ENCODE measurements at places on chromosomes 4 and X.

GRCh38 chr4:40325406-40326019, 9.6 kb upstream of the CHRNA9 start:
- DNase-seq: peak; percentile 46

- DNase-seq: no peak
Measured at GRCh38 chr4:45043911-45044310, 317.6 kb upstream of the GNPDA2 start.

- DNase-seq: no peak
Measured at GRCh38 chr4:145868637-145869409, 69.8 kb downstream of the ZNF827 start.

GRCh38 chrX:69362856-69363255, 141.3 kb upstream of the NALF2 start:
- DNase-seq: no peak

DNA sequence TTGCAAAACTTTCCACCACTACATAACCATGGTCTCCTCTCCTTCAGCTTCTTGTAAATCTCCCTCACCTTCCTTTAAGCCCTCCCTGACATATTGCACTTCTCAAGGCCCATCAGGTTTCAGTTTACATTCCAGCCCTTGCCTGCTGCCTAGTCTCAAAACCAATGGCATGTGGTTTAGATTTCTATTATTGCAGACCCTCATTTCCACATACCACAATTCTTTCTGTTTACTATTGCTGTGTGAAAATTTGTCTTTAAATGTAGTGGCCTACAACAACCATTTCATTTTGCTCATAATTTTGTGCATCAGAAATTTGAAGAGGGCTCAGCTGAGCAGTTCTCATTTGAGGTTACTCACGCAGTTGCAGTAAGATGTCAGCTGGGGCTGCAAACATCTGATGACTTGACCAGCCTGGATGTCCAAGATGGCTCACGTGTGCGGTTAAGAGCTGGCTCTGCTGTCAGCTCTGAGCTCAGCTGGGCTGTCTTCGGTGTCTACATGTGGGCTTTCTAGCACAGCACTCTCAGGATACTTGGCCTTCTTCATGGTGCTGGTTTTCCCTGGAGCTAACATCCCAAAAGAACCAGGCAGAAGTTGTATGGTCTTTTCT, 29.9 kb upstream of the SOD3 start:
- DNase-seq: no peak

DNA sequence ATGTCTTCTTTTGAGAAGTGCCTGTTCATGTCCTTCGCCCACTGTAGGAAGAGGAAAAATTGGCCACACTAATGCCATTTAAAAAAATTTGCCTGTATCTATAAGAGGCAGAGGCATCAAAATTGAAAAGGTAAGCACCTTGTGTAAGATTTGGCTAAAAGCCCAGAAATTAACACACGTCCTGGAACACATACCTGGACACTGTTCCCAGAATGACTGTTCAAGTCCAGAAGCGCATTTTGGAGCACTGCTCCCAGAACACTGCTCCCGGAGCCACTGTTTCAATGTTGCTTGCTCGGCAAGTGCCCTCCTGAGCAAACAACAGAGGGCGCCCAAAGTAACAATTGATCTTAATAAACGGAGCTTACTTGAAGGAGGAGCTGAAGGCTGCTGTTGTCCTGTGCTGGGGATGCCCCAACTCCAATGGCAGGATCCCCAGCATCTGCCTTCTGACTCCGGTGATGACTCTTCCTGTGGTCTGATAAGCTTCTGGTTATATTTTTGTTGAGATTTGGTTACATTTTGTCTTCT, 1958.6 kb downstream of the C4orf33 start:
- DNase-seq: no peak

DNA sequence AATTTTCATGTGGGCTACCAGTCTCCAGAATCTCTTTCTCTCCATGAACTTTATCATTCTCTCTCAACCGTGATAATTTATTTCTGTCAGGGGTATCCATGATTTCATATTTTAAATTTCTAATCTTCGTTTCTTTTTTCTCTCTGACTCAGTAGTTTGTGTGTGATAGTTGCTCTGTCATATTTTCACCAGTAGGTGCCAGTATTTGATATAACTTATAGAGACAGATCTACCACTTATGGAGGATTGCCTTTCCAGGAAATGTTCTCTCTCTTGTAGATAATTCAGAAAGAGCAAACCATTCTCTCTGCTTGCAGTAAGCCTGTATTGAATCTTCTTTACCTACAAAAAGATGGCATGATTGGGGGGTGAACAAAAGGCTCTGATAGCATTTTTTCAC, 79.3 kb upstream of the DYNLT3 start:
- no peak for DNase-seq

DNA sequence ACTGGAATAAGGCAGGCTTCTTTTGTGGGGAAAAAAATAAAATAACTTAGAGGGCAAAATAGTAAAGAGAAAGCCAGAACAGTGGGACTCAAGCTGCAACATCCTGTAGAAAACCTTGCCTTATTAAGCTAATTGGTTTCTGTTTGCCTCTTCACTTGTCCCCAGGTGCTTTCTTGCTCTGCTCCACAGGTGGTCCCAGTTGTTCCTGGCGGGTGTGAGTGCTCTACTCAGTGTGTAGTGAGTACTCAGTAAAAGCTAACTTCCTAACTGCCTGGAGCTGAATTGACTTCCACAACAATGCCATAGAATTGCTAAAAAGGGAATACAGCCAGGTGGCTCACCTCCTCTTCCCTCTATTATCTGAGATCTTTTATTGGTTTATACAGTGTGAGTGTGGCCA, 930.2 kb downstream of the C4orf33 start:
- DNase-seq: no peak

DNA sequence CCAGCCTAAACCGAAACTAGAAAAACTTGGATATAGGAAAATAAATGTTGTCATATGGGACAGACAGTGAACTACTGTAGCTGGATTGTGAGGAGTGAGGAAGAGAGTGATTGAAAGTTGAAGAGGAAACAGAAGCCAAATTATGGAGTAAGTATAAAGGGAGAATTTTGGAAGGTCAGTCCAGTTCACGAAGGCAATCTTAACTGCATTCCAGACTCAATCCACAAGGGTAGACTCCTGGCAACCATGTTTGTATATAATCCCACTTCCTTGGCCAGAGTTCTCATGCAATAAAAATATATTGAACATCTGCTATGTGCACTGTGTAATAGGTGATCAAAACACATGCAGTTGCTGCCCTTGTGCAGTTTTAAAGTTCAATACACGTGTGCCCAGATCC, 58.6 kb upstream of the CAMK2D start:
- DNase-seq: no peak

DNA sequence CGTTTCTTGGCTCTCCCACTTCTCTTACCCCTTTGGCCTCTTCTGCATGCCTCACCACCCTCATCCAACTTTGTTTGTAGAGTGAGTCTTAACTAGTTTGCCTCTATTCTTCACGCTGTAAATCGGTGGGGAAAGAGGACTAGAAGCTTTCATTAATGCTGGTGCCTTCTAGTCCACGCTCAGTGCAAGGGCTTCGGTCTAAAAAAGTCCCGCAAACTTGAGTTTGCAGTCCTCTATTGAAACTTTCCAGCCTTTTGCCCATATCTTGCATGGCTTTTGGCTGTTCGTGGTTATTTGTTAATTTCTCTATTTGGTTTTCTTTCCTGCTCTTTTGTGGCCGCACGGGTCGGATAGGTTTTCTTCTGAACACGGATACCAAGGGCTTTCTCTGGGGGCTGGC, 868 bp downstream of the DACH2 start:
- no peak for DNase-seq

DNA sequence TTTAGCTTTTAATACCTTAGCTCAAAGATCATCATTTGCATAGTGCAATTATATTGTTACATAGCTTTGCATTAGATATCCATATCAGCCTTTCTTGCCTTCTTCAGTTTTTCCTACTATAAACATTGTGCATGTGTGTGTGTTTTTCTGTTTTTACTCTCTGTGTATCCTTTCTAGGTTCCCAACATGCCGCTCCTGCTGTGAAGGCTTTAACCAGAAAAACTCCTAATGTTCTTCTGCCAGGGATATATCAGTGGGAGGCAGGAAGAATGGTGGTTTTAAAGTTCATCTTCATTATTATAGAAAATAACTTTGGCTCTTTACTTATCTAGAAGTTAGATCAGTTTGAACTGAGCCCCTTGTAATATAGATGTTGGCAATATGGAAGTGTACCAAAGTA, 61.2 kb downstream of the CPE start:
- no peak for DNase-seq

DNA sequence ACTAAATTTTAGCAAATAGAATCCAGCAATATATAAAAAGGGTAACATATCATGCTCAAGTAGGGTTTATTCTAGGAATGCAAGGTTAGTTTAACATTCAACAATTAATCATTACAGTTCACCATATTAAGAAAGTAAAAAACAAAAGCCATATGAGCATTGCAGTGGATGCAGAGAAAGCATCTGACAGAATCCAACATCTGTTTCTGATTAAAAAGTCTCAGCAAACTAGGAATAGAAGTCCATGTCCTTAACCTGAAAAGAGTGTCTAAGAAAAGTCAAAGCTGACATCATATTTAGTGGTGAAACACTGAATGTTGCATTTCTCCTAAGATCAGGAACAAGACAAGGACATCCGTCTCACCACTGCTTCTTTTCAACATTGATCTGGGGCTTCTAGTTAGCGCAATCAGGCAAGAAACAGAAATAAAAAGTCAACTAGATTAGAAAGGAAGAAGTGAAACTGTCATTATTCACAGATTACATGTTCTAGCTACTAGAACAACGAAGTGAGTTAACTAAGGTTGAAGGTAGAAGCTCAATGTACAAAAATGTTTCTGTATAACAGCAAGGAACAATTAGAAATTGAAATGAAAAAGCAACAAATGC, 49.3 kb downstream of the MRPL1 start:
- no peak for DNase-seq

DNA sequence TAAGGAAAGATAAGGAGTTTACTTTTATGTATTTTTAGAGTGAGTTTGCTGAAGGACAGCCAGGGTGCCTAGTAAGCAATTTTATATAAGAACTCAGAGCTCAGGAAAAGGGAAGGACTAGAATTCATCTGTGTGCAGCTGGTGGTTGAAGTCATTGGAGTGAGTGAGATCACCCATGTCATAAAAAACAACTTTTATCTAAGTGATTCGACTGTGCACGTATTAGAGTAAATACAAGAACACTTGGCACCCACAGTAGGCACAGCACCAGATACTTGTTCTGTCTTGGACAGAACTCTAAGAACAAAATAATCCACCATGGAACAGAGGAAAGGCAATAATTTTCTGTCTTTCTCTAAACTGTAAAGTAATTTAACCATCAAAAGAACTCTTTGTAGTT, 31.6 kb downstream of the SYNPO2 start:
- no peak for DNase-seq

DNA sequence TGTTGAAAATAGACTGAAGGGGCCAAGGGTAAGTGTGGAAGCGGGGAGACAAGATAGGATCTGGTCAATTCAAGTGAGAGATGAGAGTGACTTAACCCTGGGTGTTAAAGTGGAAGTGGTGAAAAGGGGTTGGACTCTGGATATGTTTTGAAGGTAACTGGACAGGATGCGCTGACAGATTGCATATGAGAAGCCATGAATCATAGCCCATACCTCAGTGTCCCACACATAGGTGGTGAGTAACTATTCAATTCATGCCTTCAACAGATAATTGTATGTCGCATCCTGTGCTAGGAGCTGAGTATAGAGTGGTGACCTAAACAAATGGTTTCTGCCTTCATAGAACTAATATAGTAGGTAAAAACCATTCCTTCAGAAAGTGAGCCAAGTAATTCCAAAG, 76.7 kb downstream of the KLHL34 start:
- no peak for DNase-seq
